H4 (cell line): ENCODE measurements at places on chromosomes 6 and 20. TPM values are rescaled to one million over a fixed set of nuclear protein-coding genes. Genes with fewer than 3 reads are reported as not detected.
A peak's percentile ranks its signal among the peaks of the same experiment; 100 is the strongest.

Gene PROKR2
- total RNA-seq: not detected in 2 replicates

DNA sequence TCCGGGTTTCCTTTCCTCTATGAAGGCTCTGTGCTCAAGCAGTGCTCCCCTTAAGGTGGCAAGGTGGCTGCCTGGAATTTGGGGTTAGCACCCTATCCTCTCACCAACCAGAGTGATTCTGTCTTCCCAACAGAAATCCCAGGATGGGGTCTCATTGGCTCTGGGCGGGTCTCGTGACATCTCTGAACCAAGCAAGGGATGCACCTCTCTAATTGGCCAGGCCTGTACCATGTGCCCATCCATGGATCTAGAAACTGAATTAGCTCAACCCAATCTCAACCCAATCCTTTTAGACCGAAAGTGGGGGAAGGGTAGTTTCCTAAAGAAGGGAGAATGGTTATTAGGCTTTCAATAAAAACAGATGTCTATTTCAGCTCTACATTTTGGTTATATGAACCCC is 17.6 kb upstream of the MBOAT1 start:
- no peak for DNase-seq

- no peak for DNase-seq
Measured at GRCh38 chr20:8077137-8077466, 55.0 kb upstream of the PLCB1 start.

DNA sequence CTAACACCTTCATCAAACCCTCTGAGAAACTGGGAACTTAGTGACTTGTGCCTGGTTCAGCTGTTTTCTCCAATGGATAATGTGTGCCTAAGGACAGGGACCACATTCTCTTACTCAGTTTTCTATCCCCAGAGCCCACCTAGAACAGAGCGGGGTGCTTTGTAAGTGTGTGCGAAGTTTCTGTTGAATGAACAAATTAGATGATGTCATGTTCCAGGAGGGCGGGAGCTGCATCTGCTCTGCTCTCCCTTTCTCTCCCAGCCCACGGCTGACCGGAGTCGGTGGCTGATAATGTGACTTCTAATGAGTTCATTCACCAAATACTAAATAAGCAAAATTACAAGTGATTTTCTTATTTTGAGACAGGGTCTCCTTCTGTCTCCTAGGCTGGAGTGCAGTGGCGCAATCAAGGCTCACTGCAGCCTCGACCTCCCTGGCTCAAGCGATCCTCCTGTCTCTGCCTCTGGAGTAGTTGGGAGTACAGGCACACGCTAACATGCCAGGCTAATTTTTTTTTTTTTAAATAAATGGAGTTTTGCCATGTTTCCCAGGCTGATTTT is 60.7 kb upstream of the FNDC1 start:
- no peak for DNase-seq

DNA sequence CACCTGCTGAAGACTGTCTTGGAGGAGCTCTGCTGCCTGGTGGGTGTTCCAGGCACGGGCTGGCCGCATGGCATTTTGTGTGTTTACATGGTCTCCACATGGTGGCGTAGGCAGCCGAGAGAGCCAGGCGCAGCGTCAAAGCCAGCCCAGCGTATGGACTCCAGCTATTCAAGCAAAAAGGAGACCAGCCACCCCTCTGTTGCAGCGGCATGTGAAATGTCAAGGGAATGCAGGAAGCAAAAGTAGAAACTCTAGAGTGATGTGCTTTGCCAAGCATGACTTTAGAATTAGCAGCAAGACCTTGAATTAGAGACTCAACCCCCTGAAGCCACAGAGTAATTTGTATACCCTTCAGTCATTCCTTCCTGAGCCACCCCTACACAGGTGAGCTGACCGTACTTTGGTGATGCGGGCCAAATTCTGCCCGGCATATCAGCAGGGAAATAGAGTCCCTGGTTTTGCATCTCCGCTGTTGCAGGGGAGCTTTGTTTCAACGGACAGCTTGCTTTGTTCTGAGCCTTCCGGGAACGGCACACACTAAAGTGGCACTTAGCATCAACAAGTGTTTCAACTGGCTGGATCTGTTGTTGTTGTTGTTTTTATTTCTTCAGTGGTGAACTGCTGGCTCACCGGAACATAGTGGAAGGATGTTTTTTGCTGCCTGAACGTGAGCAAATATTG is 48.5 kb downstream of the FNDC1 start:
- peak; percentile 18 for DNase-seq

DNA sequence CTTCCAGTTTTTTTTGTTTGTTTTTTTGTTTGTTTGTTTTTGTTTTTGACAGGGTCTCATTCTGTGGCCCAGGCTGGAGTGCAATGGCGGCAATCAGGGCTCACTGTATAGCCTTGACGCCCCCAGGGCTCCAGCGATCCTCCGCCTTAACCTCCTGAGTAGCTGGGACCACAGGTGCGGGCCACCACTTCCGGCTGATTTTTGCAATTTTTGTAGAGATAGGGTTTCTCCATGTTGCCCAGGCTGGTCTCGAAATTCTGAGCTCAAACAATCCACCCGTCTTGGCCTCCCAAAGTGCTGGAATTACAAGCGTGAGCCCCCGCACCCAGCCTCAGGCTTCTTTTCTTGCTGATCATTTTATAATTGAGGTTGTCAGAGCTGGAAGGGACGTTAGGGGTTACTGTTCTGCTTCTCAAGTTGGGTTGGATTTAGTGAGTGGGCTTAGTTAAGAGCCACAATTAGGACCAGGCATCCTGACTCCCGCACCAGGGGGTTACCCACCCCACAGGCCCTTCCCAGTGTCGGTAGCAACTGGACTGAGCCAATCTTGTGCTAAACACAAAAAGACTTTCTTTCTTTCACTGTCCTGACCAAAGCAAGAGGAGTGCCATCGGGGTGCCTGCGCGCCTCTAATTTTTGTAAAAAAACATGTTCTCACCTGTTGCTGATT is 13.1 kb upstream of the ZSCAN9 start:
- no peak for DNase-seq

Gene MCHR2
- total RNA-seq: not detected in 2 replicates

DNA sequence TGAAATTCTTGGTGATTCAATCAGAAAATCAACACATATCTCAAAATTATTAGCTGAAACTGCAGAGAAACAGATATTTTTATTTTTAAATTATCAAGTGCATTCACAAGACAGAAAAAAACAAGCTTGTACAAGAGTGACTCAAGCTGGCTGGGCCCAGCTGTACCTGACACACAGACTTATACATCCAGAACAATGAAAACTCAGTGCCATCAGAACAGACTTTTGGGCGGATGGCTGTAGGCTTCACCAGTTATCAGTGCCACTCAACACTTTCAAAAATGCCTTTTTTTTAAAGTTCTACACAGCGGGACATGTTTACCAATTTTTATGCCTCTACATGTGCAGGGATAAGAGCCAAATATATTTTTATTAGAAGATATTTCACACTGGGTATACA is 102.8 kb downstream of the MYB start:
- no peak for DNase-seq
